ENCODE measurements at places on chromosomes 1 and 21.

GRCh38 chr21:42590431-42591131 lies 62.8 kb upstream of the PDE9A start:
- DNase-seq: no peak

- peak; percentile 20 for DNase-seq
Measured at GRCh38 chr1:238710697-238711096, 675.7 kb upstream of the CHRM3 start.

DNA sequence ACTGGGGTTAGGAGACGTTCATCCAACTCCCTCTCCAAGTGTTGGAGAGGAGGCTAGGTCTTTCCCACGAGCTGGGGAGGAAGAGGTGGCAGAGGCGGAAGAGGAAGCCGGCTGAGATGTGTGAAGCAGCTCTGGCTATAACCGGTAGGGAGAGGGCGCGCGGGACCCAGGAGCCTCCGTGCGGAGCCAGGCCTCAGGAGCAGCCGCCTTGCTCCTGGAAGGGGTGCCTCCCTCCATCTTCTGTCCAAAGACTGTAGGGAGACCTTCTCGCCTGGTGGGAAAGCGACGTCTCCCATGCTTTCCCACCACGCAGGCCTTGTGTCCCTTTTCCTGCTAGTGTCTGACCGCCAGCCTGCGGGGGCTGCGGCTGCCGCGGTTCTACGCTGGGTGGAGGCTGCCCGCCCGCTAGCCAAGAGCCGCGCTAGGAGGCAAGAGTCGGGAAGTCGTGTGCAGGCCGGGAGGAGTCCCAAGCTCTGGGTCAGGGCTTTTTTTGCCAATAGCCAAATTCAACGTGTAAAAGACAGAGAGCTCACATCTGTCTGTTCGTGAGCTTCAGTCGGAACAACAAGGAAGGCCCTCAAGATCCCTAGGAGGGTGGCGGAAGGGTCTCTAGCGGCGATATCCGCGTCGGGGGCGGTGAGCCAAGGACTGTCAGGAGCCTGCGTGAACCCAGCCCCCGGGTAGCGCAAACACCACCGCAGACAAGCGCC lies 8.4 kb upstream of the NBPF11 start:
- no peak for DNase-seq

DNA sequence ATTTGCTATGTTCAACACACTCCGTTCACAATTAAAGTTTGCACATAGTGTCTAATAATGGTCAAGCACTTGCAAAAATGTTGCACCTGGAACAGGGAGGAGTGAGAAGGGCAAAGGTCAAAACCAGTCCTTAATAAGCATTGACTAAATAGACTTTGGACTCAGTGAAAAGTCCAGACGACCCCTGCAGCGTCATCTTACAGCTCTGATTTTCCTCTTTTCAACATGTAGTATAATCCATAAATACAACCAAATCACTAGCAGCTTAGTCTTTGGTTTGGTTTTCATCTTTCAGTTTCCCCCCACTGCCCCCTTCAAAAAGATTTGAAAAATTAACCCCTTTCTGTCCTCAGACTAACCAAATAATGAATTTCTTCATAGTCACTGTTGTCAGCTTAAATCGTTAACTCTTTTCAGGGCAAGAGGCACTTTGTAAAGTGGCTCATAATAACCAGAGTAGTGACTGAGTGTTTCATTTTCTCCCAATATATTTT lies 290.3 kb downstream of the PTPRC start:
- no peak for DNase-seq

- DNase-seq: no peak
Measured at GRCh38 chr1:6476483-6476882, 10.5 kb upstream of the TNFRSF25 start.
